ENCODE measurements at places on chromosomes 4 and X.

DNA sequence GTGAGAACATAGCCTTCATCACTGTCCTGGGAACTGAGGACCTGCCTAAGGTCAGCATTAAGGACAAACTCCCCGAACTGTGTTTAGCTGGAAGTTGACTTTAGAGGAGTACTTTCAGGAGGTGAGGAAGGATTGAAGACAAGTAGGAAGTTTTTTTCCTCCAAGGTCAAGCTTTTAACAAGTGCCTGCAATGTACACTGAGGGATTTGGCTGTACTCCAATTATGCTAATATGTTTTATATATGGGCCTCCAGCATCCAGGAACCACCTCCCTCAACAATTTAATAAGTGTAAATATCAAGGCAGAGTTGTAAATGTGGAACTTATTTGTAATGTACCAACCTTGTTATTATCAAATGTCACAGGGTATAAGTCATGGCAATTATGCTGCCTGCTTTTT, 726.2 kb downstream of the RPA4 start:
- DNase-seq, result no peak

DNA sequence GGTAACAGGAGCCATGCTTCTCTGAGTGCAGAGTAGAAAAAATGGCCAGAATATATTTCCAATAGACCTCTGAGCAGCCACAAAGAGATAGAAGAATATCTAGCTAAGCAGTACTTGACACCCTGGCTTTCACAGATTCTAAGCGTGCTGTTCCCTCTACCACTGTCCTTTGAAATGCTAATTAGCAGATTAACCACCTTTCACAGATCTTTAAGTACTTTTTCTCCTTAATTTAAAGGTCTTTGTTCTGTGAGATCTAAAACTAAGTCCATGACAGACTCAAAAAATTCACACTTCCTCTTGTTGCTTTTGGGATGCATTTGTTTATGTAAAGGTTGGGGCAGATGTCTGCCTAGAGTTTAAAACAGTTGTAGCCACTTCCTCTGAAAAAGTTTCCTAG, 28.3 kb upstream of the MAGEC2 start:
- no peak for DNase-seq

DNA sequence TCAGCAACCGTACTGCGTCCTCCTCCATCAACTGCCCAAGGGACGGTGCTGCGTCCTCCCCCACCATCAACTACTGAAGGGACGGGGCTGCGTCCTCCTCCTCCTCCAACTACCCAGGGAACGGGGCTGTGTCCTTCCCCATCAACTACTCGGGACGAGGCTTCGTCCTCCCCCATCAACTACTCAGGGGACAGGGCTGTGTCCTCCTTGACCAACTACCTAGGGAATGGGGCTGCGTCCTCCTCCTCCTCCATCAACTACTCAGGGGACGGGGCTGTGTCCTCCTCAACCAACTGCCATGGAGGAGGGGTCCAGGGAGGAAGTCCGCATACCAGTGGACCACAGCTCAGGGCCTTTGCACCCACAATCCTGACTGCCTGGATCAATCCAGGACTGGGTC, 24.4 kb downstream of the PPP2R3B start:
- DNase-seq, result no peak

DNA sequence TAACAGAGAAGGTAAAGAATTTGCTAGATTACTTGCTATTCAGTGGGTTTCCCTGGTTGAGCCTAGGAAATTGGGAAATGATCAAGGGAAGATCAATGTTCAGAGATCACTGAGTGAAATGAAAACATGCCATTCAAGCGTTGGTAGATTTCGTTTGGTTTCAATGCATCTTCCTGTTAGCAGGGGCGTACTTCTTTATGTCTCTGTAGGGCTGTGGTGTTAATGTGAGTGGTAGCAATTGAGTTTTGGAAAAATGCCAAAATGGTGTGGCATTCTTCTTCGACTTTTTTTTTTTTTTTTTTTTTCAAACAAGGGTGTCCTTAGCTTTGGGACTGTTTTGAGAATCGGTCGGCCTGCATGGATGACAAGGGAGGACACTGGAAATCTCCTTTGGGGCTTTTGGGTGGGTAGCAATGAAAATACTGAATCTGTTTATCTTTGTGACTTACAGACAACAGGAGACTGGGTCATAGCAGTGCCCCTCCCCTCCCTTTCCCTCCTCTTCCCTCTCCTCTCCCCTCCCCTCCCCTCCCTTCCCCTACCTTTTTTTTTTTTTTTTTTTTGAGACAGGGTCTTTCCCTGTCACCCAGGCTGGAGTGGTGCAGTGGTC, 50.4 kb downstream of the SPRY1 start:
- no peak for DNase-seq

DNA sequence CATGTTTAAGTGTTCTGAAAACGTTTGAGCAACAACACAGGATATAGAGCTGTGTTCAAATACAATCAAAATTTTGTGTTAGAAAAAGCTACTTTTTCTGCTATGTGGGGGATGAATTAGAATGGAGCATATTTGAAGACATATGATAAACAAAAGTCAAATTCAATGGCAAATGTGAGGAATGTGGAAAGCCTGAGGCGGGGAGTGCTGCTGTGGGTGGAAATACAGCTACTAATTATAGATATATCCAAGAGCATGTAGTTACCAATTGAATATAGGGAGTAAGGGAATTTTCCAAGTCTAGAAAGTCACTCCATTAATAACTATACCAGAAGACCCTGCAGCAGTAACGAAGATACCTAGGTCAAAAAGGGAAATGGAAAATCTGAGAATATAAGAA, 2370.4 kb upstream of the TENM3 start:
- DNase-seq, result no peak

- DNase-seq, result no peak
Measured at GRCh38 chr4:183266371-183266770, 53.7 kb downstream of the CLDN22 start.

DNA sequence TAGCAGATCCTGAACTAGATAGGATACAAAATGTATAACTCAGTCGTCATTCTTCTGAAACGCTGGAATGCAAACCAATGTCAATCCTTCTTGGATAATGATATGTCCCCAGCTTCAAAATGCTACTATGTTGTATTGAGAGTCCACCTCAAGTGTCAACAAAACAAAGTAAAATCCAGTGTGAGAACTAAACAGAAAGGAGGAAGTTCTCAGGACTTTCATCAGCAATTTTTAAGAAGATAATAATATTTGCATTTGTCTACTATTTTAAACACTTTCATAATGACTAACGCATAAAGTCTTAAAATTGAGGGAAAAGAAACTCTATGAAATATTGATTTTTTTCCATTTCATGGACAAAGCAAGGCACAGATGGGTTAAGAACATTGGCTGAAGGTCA, 36.3 kb downstream of the SOD3 start:
- no peak for DNase-seq

DNA sequence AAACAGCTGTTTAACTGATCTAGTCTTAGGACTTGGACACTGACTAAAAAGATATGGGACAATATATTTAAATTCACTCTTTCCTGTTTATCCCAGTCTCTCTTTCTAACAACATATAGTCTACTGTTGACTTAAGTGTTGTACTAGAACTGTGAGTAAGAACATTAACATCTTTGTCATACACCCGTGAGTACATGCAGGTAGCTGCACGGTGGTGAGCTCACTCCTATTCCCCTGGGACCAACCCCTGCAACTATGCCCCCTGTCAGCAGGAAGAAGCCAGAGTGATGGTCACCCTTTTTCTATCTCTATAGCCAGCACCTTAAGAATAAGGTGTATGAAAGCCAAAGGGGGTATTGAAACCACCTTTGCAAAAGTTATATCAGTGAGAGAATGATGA, 17.6 kb downstream of the TBL1X start:
- no peak for DNase-seq

GRCh38 chr4:163495900-163496299, 1.4 kb downstream of the TMA16 start:
- no peak for DNase-seq

GRCh38 chrX:25048178-25048577, 32.4 kb upstream of the ARX start:
- no peak for DNase-seq

- no peak for DNase-seq
Measured at GRCh38 chr4:8832113-8832915, 39.3 kb downstream of the HMX1 start.

DNA sequence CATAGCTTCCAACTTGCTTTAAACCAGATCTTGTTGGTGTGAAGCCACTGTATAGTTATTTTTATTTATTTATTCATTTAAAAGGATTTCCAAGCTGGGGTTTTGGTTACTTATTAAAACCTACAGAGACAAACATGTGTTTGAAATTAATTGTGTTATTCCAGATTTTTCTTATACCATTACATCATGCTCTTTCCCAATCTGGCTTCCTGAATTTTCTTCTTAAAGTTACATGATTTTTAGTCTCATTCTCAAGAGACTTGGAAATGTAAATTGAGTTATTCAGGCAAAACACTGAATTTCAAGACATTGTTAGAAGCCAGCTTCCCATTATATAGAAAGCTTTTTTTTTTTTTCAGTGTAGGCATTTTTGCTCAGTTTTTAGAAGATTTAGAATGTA, 381.9 kb downstream of the IL1RAPL1 start:
- DNase-seq, result no peak

- DNase-seq, result no peak
Measured at GRCh38 chr4:123043013-123043412, 120.6 kb upstream of the NUDT6 start.

- no peak for DNase-seq
Measured at GRCh38 chrX:22952010-22952409, 47.8 kb upstream of the DDX53 start.

- DNase-seq, result no peak
Measured at GRCh38 chr4:152160225-152160800, 375.6 kb downstream of the FBXW7 start.

DNA sequence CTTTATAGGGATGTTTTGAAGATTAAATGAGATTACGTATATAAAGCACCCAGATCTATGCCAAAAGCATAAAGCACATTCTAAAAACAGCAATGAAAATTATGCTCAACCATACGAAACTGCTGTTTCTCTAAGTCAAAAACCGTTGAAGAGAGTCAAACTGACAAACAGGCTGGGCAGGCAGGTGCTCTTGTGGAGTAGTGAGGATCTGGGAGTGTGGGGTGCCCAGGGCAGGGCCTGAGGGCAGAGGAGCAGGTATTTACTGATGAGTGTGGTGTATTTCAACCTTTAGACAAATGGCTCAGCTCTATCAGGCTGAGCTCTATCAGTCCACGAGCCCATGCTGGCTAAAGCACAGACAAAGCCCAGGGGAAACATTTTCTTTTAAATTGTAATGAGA, 40.4 kb downstream of the RELL1 start:
- no peak for DNase-seq
